Progenitor cell of endocrine pancreas (in vitro differentiated cells): ENCODE measurements at places on chromosomes 12 and 14.
A peak's percentile ranks its signal among the peaks of the same experiment; 100 is the strongest.

DNA sequence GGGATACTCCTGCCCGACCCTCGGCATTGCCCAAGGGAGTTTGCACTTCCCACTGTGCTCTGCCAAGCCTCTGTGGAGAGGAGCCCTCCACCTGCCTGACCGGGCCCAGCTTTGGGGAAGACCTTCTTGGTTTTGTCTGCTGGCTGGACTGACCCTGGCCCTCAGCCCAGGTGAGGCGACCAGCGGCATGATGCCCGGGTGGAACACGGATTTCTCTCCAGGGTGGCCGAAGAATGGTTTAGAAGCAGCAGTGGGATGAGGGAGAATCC is 15.6 kb downstream of the ZBTB42 start:
- no peaks in the 10 kb centered on the region for H3K27me3 ChIP-seq
- no peaks in the 10 kb centered on the region for H3K36me3 ChIP-seq
- peak overlapping the region; percentile 88 for H3K4me3 ChIP-seq
- peak overlapping the region; percentile 97 for H3K27ac ChIP-seq

DNA sequence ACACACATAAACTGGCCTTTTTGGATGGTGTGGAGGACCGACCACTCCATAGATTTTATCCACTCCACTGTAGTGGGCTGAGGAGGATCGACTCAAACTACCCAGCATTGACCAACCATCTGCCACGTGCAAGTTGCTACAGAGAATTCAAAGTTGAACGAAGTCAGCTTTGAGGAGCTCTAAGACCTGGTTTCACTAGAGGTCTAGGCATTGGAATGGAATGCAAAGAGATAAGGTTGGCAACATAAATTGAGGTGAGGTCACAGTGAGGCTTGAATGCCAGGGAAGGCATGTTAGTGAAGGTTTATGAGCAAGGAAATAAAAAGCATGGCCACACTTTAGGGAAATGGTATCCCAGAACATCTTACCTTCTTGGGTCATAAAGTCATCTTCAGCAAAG is 14.5 kb downstream of the VWF start:
- H3K4me3 ChIP-seq: no peak overlapping the region
- no peak overlapping the region for H3K27ac ChIP-seq
- no peaks in the 10 kb centered on the region for H3K27me3 ChIP-seq

DNA sequence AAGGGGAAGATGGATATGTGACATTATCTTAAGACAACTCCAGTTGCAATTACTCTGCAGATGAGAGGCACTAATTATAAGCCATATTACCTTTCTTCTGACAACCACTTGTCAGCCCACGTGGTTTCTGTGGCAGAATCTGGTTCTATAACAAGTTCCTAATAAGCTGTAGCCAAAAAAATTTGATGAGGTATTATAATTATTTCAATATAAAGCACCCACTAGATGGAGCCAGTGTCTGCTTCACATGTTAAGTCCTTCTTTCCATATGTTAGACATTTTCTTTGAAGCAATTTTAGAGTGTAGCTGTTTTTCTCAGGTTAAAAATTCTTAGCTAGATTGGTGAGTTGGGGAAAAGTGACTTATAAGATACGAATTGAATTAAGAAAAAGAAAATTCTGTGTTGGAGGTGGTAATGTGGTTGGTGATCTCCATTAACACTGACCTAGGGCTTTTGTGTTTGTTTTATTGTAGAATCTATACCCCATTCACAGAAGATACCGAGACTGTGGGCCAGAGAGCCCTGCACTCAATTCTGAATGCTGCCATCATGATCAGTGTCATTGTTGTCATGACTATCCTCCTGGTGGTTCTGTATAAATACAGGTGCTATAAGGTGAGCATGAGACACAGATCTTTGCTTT is 36.9 kb downstream of the PSEN1 start:
- no peak overlapping the region for H3K4me3 ChIP-seq
- peaks cover 2% of the 10 kb centered on the region for H3K4me1 ChIP-seq
- peaks cover 29% of the 10 kb centered on the region for H3K36me3 ChIP-seq
- H3K27ac ChIP-seq: no peak overlapping the region
- no peak for DNase-seq

GRCh38 chr14:60722107-60722356 is 2.1 kb downstream of the SIX4 start:
- H3K27ac ChIP-seq: peak overlapping the region; percentile 97
- no peak for DNase-seq
- H3K36me3 ChIP-seq: peaks cover 9% of the 10 kb centered on the region

DNA sequence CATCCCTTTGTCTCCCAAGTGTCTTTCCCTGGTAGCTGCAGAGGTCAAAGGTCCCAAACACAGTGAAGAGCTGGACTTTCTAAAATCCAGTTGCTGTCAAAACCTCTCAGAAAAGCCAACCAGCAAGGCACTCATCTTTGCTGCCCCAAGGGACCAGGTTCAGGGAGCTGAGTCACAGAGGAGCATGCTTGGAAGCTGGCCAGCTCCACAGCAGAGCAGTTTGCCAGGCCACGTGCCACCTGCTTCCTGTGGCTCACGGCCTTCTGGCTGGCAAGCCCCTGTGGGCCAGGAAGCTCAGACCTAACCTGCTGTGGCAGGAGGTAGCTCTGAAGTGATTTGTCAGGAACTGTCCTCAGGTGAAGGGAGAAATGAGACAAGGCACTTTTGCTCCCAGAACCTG is 3.6 kb downstream of the ISCU start:
- no peak overlapping the region for H3K4me3 ChIP-seq
- no peak overlapping the region for H3K27ac ChIP-seq
- H3K27me3 ChIP-seq: no peaks in the 10 kb centered on the region
- peaks cover 12% of the 10 kb centered on the region for H3K36me3 ChIP-seq

GRCh38 chr12:97380440-97380839 is 82.2 kb upstream of the RMST start:
- no peaks in the 10 kb centered on the region for H3K36me3 ChIP-seq
- no peak overlapping the region for H3K4me3 ChIP-seq
- no peaks in the 10 kb centered on the region for H3K27me3 ChIP-seq
- H3K27ac ChIP-seq: no peak overlapping the region
- no peaks in the 10 kb centered on the region for H3K4me1 ChIP-seq
- DNase-seq: no peak

GRCh38 chr12:103986829-103987228 is 21.2 kb downstream of the TDG start:
- no peaks in the 10 kb centered on the region for H3K27me3 ChIP-seq
- H3K4me3 ChIP-seq: no peak overlapping the region

GRCh38 chr14:32683679-32684078 is 255.0 kb upstream of the NPAS3 start:
- no peak overlapping the region for H3K4me3 ChIP-seq
- DNase-seq: no peak
- no peaks in the 10 kb centered on the region for H3K36me3 ChIP-seq
- peaks cover 12% of the 10 kb centered on the region for H3K4me1 ChIP-seq
- no peak overlapping the region for H3K27ac ChIP-seq

DNA sequence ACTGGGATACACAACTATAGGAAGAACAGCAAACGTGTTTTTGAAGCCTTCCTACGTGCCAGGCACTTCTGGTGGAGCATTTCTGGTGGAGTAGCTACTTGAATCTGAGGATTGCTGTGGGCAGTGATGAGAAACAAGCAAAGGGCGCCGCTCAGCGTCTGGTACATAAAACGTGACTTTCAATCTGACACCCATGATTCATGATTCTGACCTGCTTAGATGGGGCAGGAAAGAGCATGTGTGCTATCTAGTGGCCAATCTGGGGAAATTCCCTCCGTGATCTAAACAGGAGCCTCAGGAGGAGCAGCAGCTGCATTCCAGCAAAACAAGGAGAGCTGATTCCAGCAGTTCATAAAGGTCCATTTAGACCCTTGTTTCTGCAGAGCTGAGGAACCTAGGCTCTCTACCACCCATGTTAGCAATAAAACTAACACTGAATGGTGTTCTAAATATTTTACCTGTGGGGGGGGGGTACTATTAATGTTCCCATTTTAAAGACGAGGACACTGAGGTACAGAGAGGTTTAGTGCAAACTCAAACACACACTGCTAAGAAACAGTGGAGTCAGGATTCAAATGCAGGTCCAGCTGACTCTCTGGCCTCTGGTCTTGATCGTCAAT is 37.8 kb downstream of the PAH start:
- H3K27ac ChIP-seq: no peak overlapping the region
- peaks cover 48% of the 10 kb centered on the region for H3K27me3 ChIP-seq
- H3K4me1 ChIP-seq: peaks cover 14% of the 10 kb centered on the region
- no peak overlapping the region for H3K4me3 ChIP-seq
- peaks cover 2% of the 10 kb centered on the region for H3K36me3 ChIP-seq
- DNase-seq: no peak

DNA sequence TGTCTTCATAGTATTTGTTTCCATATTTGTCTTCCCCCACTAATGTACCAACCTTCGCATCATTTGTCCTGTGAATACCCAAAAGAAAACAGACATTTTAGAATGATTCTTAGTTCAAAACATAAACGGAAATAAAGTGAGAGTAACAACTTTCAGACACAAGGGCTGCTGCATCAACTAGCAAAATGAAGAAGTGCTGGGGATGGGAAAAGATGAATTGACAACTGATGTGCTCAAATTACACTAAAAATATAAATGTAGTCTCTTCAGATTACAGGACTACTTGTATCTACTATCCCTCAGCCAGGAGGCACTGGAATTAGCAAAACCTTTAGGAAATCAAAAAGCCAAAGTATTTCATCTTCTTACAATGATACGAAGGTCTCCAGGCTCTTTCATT is 743 bp downstream of the NDUFA12 start:
- no peak for DNase-seq
- H3K36me3 ChIP-seq: peaks cover 7% of the 10 kb centered on the region
- peaks cover 6% of the 10 kb centered on the region for H3K4me1 ChIP-seq
- H3K27me3 ChIP-seq: no peaks in the 10 kb centered on the region
- peak overlapping the region; percentile 95 for H3K4me3 ChIP-seq

DNA sequence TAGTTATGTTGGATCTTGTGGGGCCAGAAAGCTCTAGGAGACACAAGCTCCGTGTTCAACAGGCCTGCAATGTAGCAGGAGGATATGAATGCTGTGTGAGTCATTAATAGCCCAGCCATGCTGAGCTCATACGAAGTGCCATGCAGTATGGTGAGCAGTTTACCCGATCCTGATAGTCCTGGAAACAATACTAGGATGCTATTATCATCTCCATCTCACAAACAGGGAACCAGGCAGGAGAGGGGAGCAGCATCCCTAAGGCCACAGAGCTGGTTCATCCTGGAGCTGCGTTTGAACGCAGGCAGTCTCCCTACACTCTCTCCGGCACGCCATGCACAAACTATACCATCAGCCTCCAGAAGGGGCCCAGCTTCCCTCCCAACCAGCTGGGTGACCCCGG is 20.5 kb downstream of the TTC7B start:
- H3K4me3 ChIP-seq: no peak overlapping the region
- no peaks in the 10 kb centered on the region for H3K4me1 ChIP-seq
- peak overlapping the region; percentile 48 for H3K27ac ChIP-seq
- no peaks in the 10 kb centered on the region for H3K27me3 ChIP-seq
- no peak for DNase-seq

DNA sequence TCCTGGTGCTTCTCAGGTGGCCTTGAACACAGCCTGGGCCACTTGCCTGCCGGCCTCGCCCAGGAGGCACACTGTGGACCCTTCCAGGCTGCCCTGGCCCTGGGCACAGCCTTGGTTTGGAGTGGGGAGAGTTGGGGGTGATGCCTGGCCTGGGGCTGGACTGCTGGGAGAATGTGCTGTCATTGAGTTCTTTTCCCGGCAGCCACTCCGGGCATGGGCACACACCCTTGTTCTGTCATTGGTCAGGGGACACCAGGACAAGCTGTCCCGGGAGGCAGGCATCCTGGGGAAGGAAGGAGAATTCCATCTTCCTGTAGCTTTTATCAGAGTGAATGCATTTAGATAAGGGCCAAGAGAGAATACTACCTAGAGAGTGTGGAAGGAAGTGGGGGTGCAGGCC is 61.8 kb upstream of the RIN3 start:
- H3K4me3 ChIP-seq: no peak overlapping the region
- H3K36me3 ChIP-seq: no peaks in the 10 kb centered on the region
- no peak overlapping the region for H3K27ac ChIP-seq
- H3K4me1 ChIP-seq: no peaks in the 10 kb centered on the region

DNA sequence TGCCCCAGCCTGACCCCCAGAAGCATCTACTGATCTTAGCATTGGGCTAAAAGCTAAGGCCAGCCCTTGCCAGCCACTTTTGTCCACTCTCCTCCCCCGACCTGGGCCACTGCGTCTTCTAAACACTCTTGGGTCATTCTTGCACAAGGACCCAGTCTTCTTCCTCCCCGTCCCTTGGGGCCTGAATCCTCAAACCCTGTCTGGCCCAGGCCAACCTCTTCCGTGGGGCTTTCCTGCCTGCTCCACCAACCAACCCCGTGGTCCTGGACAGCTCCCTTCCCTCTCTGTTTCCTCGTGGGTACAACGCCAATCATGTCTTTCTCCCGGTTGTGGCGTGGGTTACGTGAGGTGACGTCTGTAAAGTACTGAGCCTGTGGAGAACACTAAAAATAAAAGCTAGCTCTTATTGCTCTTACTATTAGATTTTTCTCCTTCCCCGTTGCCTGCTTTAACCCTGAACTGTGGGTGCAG is 21.5 kb downstream of the FAM222A start:
- H3K27me3 ChIP-seq: peaks cover 18% of the 10 kb centered on the region
- no peak overlapping the region for H3K27ac ChIP-seq
- peak; percentile 6 for DNase-seq
- no peak overlapping the region for H3K4me3 ChIP-seq
- H3K36me3 ChIP-seq: no peaks in the 10 kb centered on the region

DNA sequence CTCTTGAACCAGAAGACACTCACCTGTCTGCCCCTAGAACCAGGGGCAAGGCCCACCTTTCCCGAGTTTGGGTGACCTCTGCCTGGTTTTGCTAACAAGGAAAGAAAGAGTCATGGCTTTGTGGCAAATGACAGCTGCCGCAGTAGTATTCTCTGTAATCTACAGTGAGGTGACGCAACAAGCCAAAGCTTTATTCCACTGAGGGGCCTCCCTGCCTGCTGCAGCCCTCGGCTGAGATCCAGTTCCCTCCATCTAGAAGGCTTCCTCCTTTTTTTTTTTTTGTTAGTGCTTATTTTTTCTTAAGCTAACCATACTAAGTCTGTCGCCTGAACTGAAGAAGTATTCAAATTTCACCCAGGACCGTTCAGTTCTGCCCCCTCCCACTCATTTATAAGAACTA is 142.3 kb upstream of the TMCC3 start:
- H3K36me3 ChIP-seq: no peaks in the 10 kb centered on the region
- DNase-seq: no peak
- H3K4me1 ChIP-seq: no peaks in the 10 kb centered on the region
- no peak overlapping the region for H3K4me3 ChIP-seq

GRCh38 chr14:37598747-37599506 is 3.5 kb downstream of the TTC6 start:
- no peaks in the 10 kb centered on the region for H3K27me3 ChIP-seq
- H3K27ac ChIP-seq: peak overlapping the region; percentile 95
- H3K36me3 ChIP-seq: peaks cover 8% of the 10 kb centered on the region
- H3K4me3 ChIP-seq: peak overlapping the region; percentile 79

- H3K4me3 ChIP-seq: no peak overlapping the region
- H3K4me1 ChIP-seq: peaks cover 6% of the 10 kb centered on the region
- peaks cover 12% of the 10 kb centered on the region for H3K27me3 ChIP-seq
Measured at GRCh38 chr12:26319511-26319910, 124.1 kb downstream of the SSPN start.

- H3K36me3 ChIP-seq: peaks cover 22% of the 10 kb centered on the region
- no peaks in the 10 kb centered on the region for H3K27me3 ChIP-seq
- H3K27ac ChIP-seq: no peak overlapping the region
- H3K4me3 ChIP-seq: no peak overlapping the region
- peaks cover 12% of the 10 kb centered on the region for H3K4me1 ChIP-seq
Measured at GRCh38 chr12:112473056-112473455, 54.3 kb downstream of the PTPN11 start.
